ENCODE measurements at places on chromosomes 7 and 10.

DNA sequence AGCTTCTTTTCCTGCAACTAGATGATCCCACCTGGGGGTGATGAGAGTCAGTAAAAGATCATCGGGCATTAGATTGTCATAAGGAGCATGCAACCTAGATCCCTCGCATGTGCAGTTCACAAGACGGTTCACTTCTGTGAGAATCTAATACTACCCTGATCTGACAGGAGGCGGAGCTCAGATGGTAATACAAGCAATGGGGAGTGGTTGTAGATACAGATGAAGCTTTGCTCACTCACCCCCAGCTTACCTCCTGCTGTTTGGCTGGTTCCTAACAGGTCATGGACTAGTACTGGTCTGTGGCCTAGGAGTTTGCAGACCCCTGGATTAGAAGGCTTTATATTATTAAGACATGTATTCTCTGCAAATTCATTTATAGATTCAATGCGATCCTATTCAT, 181.6 kb upstream of the MGMT start:
- no peak for DNase-seq

DNA sequence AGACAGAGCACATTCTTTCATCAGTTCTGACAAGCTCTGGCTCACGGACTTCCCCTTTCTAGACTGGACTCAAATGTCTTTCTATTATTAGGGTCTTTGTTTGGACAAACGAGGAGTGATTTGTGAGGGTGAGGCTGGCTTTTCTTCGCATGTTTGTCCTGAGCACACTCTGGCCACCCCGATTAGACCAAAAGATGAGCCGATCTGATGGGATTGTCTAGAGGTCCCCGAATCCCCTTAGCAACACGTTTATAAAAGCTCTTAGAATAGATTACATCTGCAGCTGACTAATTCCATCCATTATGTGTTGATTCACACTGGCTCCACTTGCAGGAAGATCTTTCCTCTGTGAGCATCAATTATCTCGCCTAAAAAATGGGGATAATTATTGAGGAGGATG, 675.4 kb upstream of the AUTS2 start:
- DNase-seq = no peak

GRCh38 chr7:139908792-139909191, 79.7 kb downstream of the TBXAS1 start:
- no peak for DNase-seq

DNA sequence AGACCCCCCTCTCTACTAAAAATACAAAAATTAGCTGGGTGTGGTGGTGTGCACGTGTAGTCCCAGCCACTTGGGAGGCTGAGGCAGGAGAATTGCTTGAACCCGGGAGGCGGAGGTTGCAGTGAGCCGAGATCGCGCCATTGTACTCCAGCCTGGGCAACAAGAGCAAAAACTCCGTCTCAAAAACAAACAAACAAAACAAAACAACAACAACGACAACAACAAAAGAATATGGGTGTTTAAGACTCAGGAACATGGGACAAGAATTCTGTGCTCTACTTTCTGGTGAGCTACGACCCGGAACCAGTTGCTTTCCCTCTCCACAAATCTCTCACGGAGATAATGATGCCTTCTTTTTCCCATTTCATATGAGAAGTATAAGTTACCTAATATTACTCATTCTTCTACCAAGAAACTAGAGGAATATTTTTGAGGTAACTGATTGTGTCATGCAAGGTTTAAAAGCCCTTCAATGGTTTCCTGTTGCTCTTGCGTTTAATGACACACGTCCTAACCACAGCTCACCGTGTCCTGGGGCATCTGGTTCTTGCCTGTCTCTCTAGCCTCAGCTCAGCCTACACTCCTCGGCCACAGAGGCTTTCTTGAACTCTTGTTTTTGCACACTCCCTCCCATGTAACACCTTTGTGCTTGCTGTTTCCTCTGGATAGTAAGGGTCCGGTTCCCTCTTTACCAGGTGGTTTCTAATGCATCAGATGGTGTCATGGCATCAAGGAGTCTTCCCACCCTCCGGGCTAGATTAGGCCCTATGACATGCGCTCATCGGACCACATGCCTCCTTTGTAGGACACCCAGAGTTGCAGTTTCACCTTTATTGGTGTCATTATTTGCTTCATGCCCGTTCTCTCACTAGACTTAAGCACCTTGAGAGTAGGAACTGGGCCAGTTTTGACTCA, 67.5 kb downstream of the PFKFB3 start:
- peak; percentile 95 for DNase-seq

DNA sequence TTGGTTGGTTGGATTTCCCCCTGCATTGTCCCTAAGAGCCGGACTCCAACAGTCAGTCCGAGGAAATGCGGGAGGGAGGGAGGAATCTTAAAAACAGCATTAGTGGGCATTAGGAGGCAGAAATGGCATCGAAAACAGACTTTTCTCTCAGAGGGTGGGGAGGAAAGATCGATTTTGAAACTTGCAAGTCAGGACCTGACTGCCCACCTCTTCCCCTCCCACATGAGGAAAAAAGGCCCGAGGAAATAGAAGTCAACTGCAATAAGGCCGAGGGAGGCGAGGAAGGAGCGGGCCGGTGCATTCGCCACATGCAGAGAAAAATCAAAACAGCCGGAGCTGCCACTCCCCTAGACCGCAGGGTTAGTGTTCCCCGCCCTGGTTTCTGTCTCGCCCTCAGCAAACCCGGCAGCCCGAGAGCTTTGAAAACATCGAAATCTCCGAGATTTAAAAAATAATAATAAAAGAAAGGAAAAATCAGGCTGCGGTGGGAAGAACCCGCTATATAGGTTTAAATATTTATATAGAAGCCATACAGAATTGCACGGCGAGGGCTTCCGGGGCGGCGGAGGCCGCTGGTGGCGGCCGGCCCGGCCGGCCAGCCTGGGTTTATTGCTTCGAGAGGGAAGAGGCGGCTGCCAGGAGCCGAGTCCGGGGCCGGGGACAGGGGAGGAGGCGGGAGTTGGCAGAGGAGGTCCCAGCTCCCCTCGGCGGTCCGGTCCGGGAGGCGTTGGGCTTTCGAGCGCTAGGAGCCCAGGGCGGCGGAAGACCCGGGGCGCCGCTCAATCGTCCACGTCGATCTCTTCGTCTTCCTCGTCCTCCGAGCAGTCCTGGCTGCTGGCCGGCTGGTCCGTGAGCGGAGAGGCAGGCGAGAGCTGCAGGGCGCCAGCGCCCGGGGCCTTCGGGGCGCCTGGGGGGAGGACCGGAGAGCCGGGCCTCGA, 2.5 kb downstream of the LBX1 start:
- DNase-seq = no peak

DNA sequence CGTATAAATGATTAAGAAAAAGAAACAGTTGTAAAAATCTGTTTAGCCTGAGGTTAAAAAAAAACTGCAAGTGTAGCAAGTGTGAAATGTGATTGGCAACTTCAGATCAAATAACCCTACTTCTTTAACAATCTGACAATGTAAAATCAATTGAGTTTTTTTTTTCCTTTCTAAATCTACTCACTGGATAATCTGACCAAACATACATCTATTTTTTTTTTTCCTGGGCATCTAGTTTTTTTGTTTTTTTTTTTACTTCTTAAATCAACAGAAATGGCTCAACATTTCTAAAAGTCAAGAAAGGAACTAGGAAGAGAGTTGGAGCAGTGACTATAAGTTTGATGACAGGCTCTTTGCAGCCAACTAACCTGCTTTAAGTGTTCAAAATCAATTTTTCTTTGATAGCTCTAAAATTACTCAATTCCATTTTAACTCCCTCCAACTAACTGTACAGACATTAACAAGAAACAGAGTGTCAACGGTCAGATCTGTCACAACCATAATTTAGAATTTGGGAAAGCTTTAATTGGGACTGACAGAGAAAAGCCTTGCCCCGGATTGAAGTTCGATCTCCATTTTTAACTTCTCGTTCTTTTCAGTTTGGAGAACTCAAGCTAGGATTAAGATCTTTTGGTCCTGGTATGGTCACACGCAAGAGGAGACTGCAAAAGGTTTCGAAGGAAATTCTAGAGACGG, 1.2 kb downstream of the ARL3 start:
- no peak for DNase-seq
